ENCODE measurements at places on chromosomes 13 and 19.

DNA sequence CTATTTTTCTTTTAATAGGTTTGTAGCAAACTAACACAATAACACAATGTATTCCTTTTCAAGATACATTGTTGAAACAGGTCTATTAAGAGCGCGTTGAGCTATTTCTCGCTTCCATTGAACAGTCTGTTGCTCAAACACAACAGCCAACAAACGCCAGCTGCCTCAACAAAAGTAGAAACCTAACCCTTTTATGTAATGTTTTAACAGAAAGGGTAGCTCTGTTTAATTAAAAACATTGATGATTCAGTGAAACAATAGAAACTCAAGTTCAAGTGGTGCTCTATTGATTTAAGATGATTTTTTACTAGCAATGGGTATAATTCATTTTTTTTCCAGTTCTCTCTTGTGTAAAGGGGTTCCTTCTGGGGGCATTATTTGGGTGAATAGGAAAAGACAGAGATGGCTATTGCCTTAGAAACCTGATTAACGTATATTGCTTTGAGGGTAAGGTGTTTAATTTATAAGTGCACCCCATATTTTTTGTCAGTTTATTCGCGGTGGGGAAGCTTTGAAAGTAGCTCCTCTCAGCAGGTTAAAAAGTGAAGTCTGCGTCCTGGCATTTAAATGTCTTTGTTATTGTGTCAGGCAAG, 14.9 kb downstream of the ZIC2 start:
- peaks cover 69% of the 10 kb centered on the region for H3K27me3 ChIP-seq
- H3K36me3 ChIP-seq, result no peaks in the 10 kb centered on the region
- H3K4me1 ChIP-seq, result no peaks in the 10 kb centered on the region
- no peak overlapping the region for H3K27ac ChIP-seq
- no peak overlapping the region for H3K4me3 ChIP-seq

DNA sequence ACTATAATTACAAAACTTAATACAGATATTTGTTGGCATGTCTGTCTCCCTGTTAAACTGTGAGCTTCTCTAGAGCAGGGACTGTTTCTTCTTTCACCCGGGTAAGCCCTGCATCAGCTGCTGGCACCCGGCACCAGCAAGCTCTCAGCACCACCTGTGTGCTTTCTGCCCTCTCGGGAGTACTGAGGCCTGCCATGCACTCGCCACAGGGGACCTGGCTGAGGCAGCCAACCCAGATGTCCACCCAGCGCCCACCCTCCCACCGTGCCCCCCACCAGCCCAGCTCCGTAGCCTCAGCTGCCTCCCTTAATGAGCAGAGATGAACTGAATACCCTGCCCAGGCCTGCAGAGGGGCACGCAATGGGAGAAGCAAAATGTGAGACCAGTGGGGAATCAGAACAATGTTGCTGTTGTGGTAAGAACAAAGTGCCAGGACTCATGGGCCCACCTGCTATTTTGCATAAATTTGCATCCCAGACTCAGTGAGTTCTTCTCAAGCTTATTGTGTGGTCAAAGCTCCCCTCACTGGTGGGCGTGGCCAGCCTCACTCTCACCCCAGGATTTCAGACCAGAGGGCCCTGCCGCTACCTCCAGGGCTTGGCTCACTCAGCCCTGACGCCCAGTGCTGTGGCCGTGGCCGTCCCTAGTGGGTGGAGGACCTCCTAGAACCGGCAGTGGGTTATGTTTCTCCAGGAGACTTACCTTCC, 14.6 kb upstream of the SERPINE3 start:
- H3K27ac ChIP-seq, result no peak overlapping the region
- no peak overlapping the region for H3K4me3 ChIP-seq
- DNase-seq, result no peak
- no peaks in the 10 kb centered on the region for H3K36me3 ChIP-seq
- H3K4me1 ChIP-seq, result no peaks in the 10 kb centered on the region
- H3K27me3 ChIP-seq, result no peaks in the 10 kb centered on the region

DNA sequence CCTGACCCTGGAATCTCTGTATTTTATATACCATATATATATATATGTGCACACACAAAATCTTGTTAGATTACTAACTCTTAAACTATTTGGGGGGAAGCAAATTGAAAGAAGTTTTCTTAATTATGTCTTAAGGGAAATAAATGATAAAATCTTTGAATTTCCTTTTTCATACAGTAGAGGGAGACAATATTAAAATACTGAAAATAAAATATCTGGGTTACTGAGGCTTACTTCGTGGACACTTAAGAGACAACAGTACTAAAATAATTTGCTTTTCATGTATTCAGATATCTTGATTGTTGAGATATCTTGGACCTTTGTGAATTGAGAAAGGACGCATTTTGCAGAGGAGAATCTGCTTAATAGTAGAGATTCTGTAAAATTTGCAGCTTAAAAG, 17.0 kb downstream of the SUGT1 start:
- H3K4me3 ChIP-seq, result no peak overlapping the region
- H3K36me3 ChIP-seq, result no peaks in the 10 kb centered on the region
- H3K27ac ChIP-seq, result no peak overlapping the region
- H3K4me1 ChIP-seq, result no peaks in the 10 kb centered on the region

- H3K27me3 ChIP-seq, result no peaks in the 10 kb centered on the region
These were observed 7.7 kb upstream of the NANOS3 start for GRCh38 chr19:13869281-13869680.

- H3K27ac ChIP-seq, result no peak overlapping the region
- H3K4me1 ChIP-seq, result no peaks in the 10 kb centered on the region
- no peak overlapping the region for H3K4me3 ChIP-seq
- DNase-seq, result no peak
- no peaks in the 10 kb centered on the region for H3K27me3 ChIP-seq
- no peaks in the 10 kb centered on the region for H3K36me3 ChIP-seq
These were observed 65.9 kb downstream of the TRPM4 start for GRCh38 chr19:49223472-49223871.

Data from endothelial cell of umbilical vein (primary cell).